ENCODE measurements at places on chromosomes 12 and 14. TPM values are rescaled to one million over a fixed set of nuclear protein-coding genes. Genes with fewer than 3 reads are reported as not detected.

The PITPNM2 gene
- 5.3 TPM for total RNA-seq

The KRT79 gene
- total RNA-seq, result not detected

The GLIPR1L2 gene
- total RNA-seq, result 0.36 TPM

The TTC9 gene
- total RNA-seq, result not detected

The NABP2 gene
- total RNA-seq, result 30.6 TPM

The RHOJ gene
- total RNA-seq, result 58.3 TPM

The B4GALNT3 gene
- total RNA-seq, result 2.2 TPM

The AJUBA gene
- total RNA-seq, result 6.9 TPM

The LTBP2 gene
- total RNA-seq, result 0.69 TPM

Data from melanocyte of skin (primary cell).